CD4-positive, alpha-beta T cell treated with Interleukin-12 subunit alpha and Interleukin-12 subunit beta, for 1 hour (primary cell): ENCODE measurements at places on chromosomes 7 and 10.

- DNase-seq = no peak
These were observed 64.6 kb downstream of the COL13A1 start for GRCh38 chr10:69866246-69866687.

DNA sequence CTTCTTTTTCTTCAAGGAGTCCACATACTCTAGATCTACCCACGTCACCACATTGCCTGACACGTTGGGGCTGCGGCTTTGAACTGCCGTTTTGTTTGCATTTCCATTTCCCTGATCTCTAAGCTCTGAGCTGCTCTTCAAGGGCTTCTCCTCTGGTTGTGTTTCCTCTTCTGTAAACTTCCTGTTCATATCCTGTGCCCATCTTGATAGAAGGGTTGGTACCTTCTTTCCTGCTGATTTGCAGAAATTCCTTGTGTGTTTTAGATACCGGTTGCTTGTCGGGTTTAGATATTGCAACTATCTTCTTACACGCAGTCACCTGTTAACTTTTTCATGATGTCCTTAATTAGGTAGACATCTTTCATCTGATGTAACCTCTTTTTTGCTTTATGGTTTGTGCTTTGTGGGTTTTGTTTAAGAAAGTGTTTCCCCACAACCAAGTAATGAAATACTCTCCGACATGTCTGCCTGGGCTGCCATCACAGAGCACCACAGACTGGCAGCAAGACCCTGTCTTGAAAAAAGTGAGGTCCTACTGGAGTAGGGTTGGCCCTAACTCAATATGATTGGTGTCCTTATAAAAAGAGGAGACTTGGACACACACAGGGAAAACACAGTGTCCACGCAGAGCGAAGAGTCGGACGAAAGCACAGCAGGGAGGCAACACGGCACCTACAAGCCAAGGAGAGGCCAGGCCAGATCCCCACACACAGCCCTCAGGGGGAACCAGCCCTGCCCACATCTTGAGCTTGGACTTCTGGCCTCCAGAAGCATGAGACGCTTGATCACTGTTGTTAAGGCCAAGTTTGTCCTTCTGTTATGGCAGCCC, 99.1 kb upstream of the PDGFA start:
- DNase-seq = peak; percentile 82

DNA sequence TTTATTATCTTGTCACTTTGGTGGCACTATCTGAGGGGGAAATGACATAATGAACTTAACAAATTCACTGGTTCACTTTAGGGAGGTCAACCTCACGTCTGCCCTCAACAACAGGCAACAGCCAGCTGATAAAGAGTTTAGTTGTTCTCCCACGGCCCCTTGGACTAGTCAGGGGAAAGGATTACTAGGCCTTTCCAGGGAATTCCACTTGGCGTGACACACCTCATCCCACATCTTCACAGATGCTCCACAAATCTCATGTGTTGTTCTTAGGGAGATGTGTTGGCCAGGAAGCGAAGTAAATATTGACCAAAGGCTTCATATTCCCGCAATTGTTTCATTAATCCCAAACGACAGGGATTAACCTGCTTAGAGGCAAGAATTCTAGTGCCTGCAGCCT, 183.5 kb upstream of the CDCA7L start:
- no peak for DNase-seq

- no peak for DNase-seq
These were observed 88.6 kb downstream of the SEC23IP start for GRCh38 chr10:119980956-119981750.

GRCh38 chr7:151085691-151086620, at the start of gene AGAP3:
Gene AGAP3, plus strand, starts transcription at chr7:151086475. Its CDS starts 267 bp downstream, at chr7:151086742.
- DNase-seq = peak; percentile 65

DNA sequence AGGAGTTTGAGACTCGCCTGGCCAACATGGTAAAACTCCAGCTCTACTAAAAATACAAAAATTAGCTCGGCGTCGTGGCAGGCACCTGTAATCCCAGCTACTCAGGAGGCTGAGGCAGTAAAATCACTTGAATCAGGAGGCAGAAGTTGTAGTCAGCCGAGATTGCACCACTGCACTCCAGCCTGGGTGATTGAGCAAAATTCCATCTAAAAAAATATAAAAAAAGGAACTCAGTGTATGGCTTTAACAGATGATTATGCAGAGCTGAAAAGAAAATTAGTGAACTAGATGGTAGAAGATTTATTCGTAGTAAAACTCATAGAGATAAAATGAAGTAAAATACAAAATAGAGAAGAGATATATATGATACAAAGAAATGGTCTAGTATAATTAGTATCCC, 12.6 kb upstream of the CNOT4 start:
- no peak for DNase-seq

DNA sequence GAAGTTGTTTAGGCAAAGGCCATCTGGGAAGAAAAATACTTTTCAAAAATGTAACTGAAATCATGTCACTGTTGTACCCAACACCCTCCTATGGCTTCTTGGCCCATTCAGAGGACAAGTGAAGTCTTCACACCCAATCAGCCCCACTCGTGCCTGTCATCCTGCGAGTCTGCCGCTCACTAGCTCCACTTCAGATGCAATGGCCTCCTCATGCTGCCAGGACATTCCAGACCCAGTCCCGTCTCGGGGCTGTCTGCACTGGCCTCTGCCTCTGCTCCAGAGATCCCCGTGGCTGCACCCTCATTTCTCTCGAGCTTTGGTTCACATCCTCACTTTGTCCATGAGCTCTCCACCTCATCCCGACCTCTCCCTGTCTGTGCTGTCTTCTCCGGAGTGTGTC, 227.1 kb downstream of the KCNMA1 start:
- DNase-seq = no peak

DNA sequence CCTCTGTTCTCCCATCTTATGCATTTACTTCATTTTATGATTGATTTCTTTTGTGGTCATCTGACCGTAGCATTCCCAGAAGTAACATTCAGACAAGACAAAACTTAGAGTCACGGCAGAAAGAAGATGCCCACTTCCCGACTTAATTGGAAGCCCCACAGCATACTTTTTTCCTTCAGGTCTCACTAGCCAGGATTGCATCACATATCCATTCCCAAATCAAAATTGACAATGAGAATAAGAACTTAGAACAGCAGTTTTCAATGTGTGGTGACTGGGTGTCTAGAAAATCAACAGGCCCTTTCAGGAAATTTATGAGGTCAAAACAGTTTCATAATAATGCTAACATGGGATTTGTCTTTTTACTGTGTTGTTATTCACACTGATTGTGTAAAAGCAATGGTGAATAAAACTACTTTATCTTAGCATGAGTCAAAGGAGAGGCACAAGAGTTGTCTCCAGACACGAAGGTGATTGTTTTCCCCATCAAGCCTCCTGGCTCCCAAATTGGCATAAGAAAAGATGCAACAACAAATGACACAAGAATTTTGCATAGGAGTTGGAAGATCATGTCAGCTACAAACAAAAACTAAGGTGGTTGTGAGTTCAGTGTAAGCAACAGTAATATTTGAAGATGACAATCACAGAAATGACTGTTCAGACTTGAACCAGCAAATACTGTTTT, 493.9 kb downstream of the HTR7 start:
- no peak for DNase-seq

- DNase-seq = no peak
These were observed 194.8 kb upstream of the KMT2E start for GRCh38 chr7:104818961-104819880.
